ENCODE measurements at places on chromosomes 12 and 14. TPM values are rescaled to one million over a fixed set of nuclear protein-coding genes. Genes with fewer than 3 reads are reported as not detected.

Gene TAS2R7
- not detected for total RNA-seq

Gene TAS2R10
- total RNA-seq = not detected

Gene VWF
- 0.50 TPM for total RNA-seq

GRCh38 chr12:48852734-48853688, 1.0 kb upstream of the DDX23 start:
- peak; percentile 88 for DNase-seq
- peak overlapping the region; percentile 68 for H3K4me3 ChIP-seq
- no peaks in the 10 kb centered on the region for H3K27me3 ChIP-seq

- peak overlapping the region; percentile 38 for H3K27ac ChIP-seq
- no peaks in the 10 kb centered on the region for H3K27me3 ChIP-seq
- H3K4me3 ChIP-seq = no peak overlapping the region
- peaks cover 17% of the 10 kb centered on the region for H3K4me1 ChIP-seq
- H3K36me3 ChIP-seq = no peaks in the 10 kb centered on the region
- no peak for DNase-seq
Observed at GRCh38 chr12:15856097-15856982, 25.8 kb upstream of the STRAP start.

GRCh38 chr12:54173066-54173726, 15.6 kb downstream of the SMUG1 start:
- no peak overlapping the region for H3K27ac ChIP-seq
- no peaks in the 10 kb centered on the region for H3K36me3 ChIP-seq
- H3K4me1 ChIP-seq = peaks cover 11% of the 10 kb centered on the region
- H3K4me3 ChIP-seq = peak overlapping the region; percentile 26
